ENCODE measurements at places on chromosomes 3 and 15.

- no peak for DNase-seq
These were observed 62.0 kb downstream of the MINDY4B start for GRCh38 chr3:150843241-150843640.

DNA sequence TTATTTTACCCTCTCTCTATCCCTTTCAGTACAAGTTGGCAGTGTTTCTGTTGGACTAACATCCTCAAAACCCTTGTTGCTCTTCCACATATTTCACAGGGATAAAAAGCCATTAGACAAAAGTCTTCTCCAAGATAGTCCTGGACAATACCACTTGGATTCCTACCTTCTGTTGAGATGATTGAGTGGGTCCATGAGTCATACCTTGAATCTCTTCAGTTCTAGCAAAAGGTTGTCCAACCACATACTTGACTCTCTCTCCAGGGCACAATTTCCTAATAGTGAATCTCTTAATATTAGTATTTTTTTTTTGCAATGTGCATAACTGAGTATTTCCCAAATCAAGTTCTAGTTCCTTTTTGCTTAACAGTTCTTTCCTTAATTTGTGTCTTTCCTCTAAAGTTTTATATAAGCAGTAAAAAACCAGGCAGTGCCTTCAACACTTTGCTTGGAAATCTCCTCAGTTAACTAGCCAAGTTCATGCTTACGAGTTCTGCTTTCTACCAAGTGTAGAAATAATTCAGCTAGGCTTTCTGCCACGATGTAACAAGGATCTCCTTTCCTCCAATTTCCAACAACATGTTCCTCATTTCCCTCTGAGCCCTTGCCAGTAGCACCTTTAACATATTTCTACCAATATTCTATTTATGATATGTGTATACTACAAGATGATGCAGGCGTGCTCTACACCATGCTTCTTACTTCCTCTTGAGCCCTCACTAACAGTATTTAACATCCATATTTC, 68.3 kb upstream of the NEO1 start:
- no peak for DNase-seq

DNA sequence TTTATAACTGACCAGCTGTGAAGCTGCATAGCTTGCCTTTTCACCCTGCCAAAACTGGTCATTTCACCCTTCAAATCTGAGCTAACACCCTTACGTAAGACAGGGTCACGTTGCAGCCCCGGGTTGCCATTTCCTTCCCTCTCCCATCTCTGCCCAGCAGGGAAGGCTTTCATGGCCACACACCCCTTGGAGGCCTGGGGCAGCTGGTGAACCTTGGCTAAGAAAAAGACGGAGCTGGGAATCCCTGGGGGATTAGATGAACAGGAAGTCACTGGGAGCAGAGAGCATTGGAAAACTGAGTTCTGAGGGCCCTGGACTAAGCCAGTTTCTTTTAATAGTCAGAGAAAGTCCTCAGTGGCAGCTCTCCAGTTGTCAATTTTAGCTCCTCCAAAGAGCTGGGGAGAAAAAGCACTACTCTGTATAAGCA, 67.8 kb downstream of the TTC23 start:
- DNase-seq: no peak

DNA sequence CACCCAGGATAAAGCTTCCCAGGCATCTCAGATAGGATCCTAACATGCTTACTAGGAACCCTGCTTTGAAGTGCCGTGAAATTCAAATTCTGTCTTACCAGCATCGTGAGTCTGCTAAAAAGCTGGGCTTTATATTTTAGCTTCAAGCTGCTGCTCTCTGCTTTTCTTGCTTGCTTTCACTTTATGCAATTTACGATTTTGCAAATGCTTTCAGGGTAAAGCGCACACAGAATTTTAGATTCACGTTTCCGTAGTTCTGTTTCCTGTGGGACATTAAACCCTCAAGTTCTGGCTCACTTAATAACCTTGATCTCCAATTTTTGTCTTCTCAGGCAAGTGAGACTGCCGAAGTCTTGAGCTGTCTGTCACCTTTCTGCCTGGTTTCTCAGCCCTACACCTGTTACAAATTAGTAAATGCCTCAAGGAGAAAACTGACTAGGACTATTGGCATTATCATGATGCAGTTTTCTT, 170.5 kb upstream of the TGFBR2 start:
- no peak for DNase-seq

DNA sequence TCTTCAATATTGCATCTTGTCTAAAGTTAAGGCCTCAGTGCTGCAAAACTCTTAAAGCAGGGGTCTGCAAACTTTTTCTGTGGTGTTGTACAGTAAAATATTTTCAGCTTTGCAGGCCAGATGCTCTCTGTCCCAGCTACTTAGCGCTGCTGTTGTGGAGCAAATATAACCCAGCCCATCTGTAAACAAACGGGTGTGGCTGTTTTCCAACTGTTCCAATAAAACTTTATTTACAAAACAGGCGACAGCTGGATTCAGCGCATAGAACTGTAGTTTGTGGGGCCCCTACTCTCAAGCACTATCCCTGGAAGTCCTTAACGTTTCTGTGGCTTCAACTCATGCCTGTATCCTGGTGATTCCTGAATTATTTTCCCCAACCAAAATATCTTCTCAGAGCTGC, 365.0 kb downstream of the FOXP1 start:
- DNase-seq: no peak

- DNase-seq: no peak
These were observed 598.2 kb downstream of the UNC13C start for GRCh38 chr15:54576298-54576935.

- DNase-seq: no peak
These were observed 1.6 kb upstream of the BNC1 start for GRCh38 chr15:83285979-83286553.

DNA sequence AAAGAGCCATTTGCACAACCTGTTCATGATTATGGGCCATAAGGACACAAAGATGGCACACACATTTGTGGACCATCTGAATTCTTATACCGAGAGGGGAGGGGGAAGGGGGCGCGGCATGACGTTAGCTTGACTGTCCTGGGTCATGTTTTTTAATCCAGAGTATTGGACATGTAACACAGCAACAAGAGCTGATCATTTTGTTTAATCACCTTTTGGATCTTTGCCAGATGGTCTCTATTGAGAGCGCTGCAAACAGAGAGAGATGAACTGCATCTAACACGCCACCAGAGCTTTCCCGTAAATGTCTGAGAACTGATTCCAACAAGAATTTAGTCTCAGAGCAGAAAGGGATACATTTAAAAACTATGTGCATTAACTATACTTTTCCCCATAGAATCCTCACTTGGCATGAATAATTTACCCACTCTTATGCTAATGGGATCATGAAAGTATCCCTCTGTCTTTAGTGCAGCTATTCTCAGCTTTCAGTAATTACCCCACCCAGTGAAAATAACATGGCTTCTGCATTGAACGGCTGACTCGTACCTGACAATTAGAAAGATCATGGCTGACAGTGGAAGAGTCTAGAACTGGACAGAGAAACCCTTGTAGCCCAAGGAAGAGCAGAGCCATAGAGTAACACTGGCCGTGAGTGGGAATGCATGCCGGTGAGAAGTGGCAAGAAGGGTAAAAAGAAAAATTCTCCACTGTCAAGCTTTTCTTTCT, 22.6 kb downstream of the MEIS2 start:
- DNase-seq: no peak

GRCh38 chr3:133943639-133944141, 48.0 kb upstream of the RAB6B start:
- no peak for DNase-seq

- no peak for DNase-seq
These were observed 107.2 kb upstream of the C2CD4B start for GRCh38 chr15:62272290-62272689.

- no peak for DNase-seq
These were observed 17.5 kb upstream of the ALPK3 start for GRCh38 chr15:84799511-84800187.

GRCh38 chr15:90071220-90071807, 31.0 kb downstream of the IDH2 start:
- peak; percentile 73 for DNase-seq

GRCh38 chr3:143307613-143308183, 188.1 kb downstream of the CHST2 start:
- DNase-seq: no peak

GRCh38 chr3:34387826-34388564, 589.6 kb downstream of the PDCD6IP start:
- DNase-seq: no peak

GRCh38 chr3:99393961-99394360, 244.4 kb upstream of the COL8A1 start:
- DNase-seq: no peak

GRCh38 chr15:70859322-70859908, 5.5 kb upstream of the LARP6 start:
- no peak for DNase-seq

DNA sequence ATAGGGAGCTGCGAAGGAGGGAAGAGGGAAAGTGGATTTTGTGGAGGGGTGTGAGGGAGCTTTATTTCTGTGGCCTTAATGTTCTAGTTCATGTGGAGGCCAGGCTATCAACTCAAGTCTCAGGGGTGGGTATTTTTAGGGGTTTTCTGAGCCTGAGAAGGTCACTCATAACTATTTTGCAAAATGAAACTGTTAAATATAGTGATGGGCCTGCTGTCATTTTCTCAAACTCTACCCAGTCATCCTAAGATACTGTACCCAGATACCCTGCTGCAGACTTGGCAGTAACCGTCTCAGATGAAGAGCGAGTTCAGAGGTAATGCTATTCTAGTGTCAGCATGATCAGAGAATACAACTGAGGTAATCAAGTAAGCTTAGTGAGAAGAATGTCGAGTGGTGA, 545.0 kb upstream of the TBL1XR1 start:
- no peak for DNase-seq

DNA sequence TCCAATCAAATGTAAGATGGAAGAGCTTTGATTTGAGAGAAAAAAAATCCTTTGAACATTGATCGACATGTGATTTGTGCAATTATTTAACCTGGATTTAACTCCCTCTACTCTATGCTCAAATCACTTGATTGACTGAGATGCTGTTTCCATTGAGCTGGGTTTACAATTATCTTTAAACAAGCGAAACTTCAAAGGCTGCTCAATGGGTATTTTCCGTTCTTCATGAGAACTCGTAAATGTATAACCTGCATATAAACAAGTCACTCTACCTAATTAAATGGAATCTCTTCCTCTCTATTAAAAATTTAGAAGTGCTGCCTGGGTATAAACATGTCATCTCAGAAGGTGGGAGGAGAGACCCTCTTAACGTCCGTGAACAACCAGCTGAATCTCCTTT, 71.9 kb downstream of the ANXA2 start:
- DNase-seq: no peak

- no peak for DNase-seq
These were observed 27.9 kb upstream of the SLC6A6 start for GRCh38 chr3:14374444-14374883.

- DNase-seq: no peak
These were observed 17.1 kb upstream of the XIRP1 start for GRCh38 chr3:39209329-39209970.

DNA sequence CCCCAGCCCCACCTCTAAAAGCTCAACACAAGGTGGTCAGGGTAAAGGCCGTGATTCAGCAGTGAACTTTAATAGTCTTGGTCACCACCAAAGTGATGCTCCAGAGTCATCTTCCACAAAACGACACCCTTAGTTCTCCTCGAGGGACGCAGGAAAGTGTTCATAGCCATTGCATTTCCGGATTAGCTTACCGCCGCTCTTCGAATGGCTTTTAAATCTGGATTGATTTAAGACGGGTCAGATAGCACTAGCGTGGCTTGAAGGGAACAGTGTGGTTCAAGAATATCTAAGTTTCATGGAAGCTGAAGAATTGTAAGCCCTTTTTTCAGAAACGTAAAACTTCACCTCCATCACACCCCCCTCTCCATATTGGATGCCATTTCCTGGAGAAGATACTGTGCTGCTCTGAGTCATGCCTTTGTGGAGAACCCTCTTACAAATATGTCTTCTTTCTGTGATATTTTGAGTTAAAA, 829 bp downstream of the RNF7 start:
- peak; percentile 31 for DNase-seq

GRCh38 chr3:57230006-57230405, 2.5 kb downstream of the APPL1 start:
- DNase-seq: no peak

GRCh38 chr15:92807971-92808571, 92.1 kb upstream of the CHD2 start:
- DNase-seq: peak; percentile 25

DNA sequence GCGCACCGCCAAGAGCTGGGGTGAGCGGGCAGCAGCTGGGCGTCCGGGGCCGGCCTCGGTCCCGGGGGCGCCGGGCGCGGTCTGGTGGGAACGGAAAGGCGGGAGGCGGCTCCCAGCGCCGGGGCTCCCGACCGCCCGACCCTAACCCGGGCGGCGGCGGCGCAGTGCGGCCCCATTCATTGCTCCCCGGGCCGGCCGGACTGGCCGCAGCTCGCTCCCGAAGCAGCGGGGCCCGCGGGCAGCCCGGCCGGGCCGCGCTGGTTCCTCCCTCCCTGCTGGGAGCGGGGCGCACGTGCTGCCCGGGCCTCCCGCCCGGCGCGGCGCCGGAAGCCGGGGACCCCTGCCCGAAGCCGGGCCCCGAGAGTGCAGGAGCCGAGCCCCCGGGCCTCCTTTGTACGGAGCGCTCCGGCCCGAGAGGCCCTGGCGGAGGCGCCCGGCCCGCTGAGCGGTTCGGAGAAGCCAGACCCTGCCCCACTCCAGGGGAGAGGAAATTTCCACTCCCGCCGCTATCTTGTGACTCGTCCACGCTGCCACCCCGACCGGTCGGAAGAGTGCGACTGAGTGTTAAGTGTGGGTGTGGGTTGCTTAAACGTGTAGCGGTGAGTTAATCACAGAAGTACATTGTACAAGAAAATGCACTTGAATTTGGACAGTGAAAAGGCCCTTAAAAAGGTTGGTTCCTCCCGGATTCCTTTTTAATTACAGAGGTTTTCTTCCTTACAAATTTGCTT, 613 bp downstream of the ATP1B3 start:
- peak; percentile 45 for DNase-seq

- DNase-seq: no peak
These were observed 47.1 kb upstream of the ADGRG7 start for GRCh38 chr3:100562224-100562857.

GRCh38 chr15:29765898-29766527, 56.3 kb downstream of the TJP1 start:
- DNase-seq: no peak

DNA sequence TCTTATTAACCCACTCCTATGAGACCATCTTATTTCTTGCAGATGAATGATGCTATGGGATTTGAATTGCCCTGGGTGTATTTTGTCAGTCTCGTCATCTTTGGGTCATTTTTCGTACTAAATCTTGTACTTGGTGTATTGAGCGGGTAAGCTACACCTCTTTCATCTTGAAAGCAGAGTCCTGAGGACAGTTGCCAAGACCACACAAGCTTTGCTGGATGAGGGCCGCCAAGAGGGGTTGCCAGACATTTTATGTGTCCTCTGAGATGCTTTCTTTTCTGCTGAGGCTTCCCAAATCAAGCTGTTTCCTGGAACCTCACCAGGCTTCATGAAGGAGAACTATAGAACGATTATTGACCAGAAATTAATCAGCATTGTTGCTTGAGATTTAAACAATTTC, 173.2 kb downstream of the CHDH start:
- no peak for DNase-seq

DNA sequence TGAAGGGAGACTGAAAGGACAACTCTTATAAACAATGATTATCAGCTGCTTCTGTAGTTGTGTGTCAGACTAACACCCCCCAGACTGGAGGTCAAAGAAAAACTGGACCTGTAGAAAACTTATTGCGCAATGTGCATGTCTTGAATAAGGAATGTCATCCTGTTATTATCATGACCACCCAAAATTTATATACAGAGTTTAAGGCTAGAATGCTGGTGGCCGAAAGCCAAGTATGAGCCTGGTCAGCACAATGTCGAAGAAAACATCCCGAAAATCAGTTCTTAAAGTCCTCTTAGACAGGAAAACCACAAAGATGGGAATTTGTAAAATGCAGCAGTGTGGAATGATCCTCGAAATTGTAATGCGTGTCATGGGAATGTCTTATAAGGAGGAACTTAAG, 29.3 kb downstream of the RFTN1 start:
- DNase-seq: no peak

All from central memory CD4-positive, alpha-beta T cell (primary cell).